ENCODE measurements at places on chromosomes 16 and 17.

GRCh38 chr16:50602126-50602525 is 53.9 kb downstream of the NKD1 start:
- DNase-seq: no peak

DNA sequence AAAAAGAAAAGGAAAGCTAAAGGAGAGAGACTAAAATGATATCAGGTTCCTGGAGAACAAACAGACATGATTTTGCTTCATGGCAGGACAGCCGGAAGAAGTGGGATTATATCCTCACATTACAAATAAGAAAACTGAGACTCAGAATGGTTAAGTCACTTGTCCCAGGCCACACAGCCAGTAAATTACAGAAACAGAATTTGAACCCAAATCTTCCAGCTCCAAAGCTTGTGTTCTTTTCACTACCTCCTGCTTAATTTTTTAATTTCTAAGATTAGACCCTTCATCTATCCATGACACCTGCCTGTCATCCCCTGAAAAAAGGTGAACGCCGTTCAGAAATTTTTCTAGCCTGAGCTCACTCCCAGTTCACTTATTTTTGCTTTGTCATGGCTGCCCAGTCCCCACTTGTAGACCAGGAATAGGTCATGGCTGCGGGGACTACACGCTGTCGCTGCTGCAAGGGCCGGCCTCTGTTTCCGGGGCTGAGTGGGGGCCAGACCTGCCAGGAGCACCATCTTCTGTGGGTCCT is 36.1 kb downstream of the MAPT start:
- DNase-seq: no peak

- DNase-seq: no peak
These were observed 143.1 kb downstream of the GSG1L start for GRCh38 chr16:27920391-27920891.

GRCh38 chr17:80982426-80982974 is 9.1 kb upstream of the CHMP6 start:
- peak; percentile 74 for DNase-seq

- no peak for DNase-seq
These were observed 163.5 kb upstream of the CDH11 start for GRCh38 chr16:65285128-65286048.

All from suprapubic skin (tissue), 4 donors.